Activated CD4-positive, alpha-beta memory T cell treated with anti-CD3 and anti-CD28 coated beads, Interleukin-2, amount 10 ng/mL, durations not matched to agents 7 days and 5 days (primary cell): ENCODE measurements at places on chromosomes 12 and 14. TPM values are rescaled to one million over a fixed set of nuclear protein-coding genes. Genes with fewer than 3 reads are reported as not detected.

Gene ZBTB42
- 4.9 TPM for total RNA-seq

Gene GARIN6
- not detected for total RNA-seq

Gene KRT79
- not detected for total RNA-seq

Gene SLC15A4
- total RNA-seq: 23.5 TPM

Gene C12orf54
- total RNA-seq: not detected

GRCh38 chr12:110745542-110746284 lies 3.0 kb upstream of the PPP1CC start:
- DNase-seq: no peak
- no peak overlapping the region for H3K27ac ChIP-seq
- H3K27me3 ChIP-seq: no peaks in the 10 kb centered on the region

DNA sequence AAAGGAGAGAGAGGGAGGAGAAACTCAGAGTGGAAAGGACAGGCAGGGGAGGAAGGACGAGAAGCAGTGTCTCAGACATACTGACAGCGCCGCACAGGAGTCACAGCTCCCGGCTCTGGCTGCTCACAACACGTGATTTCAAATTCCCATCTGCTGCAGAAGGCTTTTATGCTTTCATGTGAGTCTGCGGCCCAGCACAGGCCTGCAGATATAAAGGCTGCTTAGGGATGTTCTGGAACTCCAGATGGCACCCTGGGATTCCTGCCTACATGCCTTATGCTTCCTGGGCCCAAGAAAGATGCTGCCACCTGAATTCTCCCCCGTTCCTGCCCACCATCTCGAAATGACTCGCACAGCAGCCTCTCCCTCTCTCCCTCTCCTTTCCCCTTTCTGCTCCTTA lies 89.6 kb downstream of the NUAK1 start:
- DNase-seq: no peak
- H3K4me3 ChIP-seq: no peak overlapping the region
- no peaks in the 10 kb centered on the region for H3K36me3 ChIP-seq
- H3K27ac ChIP-seq: no peak overlapping the region
- H3K4me1 ChIP-seq: no peaks in the 10 kb centered on the region
- peaks cover 4% of the 10 kb centered on the region for H3K27me3 ChIP-seq

GRCh38 chr14:105489542-105490266 lies 1.3 kb upstream of the TEDC1 start:
- peak; percentile 90 for DNase-seq
- peaks cover 36% of the 10 kb centered on the region for H3K4me1 ChIP-seq
- H3K27ac ChIP-seq: peak overlapping the region; percentile 93
- peak overlapping the region; percentile 92 for H3K4me3 ChIP-seq
- H3K27me3 ChIP-seq: no peaks in the 10 kb centered on the region
- peaks cover 23% of the 10 kb centered on the region for H3K36me3 ChIP-seq
